ENCODE measurements at places on chromosomes 1 and 21.
A peak's percentile ranks its signal among the peaks of the same experiment; 100 is the strongest.

DNA sequence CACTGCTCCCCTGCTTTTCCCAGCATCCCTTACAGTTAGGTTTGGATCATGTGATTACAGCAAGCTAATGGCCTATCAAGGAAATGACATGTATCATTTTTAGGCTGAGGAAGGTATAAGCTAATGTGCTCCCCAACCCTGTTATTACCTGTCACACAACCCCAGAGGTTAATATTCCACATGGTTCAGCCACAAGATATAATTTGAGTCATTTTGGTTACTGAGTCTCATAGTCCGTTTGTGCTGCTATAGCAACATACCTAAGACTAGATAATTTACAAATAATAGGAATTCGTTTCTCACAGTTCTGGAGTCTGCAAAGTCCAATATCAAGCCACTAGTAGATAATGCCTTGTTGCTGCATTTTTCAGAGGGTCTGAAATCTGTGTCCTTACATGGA is 29.1 kb upstream of the SLC16A1 start:
- no peak for DNase-seq
- H3K4me3 ChIP-seq: no peak overlapping the region
- no peaks in the 10 kb centered on the region for H3K36me3 ChIP-seq
- H3K27me3 ChIP-seq: no peaks in the 10 kb centered on the region
- H3K27ac ChIP-seq: no peak overlapping the region
- H3K4me1 ChIP-seq: no peaks in the 10 kb centered on the region

- no peaks in the 10 kb centered on the region for H3K4me1 ChIP-seq
- H3K27ac ChIP-seq: no peak overlapping the region
- H3K36me3 ChIP-seq: no peaks in the 10 kb centered on the region
- H3K4me3 ChIP-seq: no peak overlapping the region
- no peaks in the 10 kb centered on the region for H3K27me3 ChIP-seq
Measured at GRCh38 chr1:196317535-196318522, 290.4 kb downstream of the KCNT2 start.

DNA sequence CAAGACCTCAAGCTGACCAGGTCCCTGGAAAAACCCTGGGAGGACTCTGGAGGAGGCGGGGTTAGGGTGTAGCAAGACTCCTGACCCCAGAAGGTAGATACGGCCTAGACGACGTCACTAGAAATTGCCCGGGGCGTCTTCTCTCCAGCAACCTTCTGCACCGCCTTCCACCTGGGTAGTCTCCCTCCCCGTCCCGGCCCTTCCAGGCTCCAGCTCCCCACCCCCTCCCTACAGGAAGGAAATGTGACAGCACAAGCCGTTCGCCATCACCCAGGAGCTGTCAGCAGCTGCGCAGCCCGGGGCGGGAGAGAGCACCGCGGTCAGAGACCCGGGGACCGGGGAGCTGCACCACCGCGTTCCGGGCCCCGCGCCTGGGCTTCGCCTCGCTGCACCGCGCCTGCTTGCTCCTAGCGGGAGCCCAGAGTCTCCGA is 20.0 kb downstream of the SERTAD4 start:
- H3K4me3 ChIP-seq: no peak overlapping the region
- no peaks in the 10 kb centered on the region for H3K4me1 ChIP-seq
- no peak overlapping the region for H3K27ac ChIP-seq
- no peak for DNase-seq

DNA sequence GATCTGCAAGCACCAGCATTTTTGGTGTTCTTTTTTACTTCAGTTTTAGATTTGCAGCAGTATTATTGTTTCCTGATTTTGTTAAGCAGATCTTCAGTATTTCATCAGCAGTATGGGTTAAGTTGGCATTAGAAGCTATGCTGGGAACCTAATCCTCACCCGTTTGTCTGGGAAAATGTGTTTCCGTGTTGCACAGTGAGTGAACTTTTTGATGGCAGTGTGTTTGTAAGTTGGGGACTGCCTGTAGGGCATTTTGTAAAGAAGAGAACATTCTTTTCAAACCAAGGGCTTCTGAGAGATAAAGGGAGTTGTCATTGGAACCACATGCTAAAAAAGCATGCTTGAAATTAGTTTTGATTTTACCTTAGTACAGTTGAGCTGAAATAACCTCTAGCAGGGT is 35.9 kb downstream of the UCK2 start:
- no peak for DNase-seq
- peaks cover 97% of the 10 kb centered on the region for H3K4me1 ChIP-seq
- H3K4me3 ChIP-seq: no peak overlapping the region
- H3K27ac ChIP-seq: peak overlapping the region; percentile 81
- peaks cover 46% of the 10 kb centered on the region for H3K36me3 ChIP-seq
- H3K27me3 ChIP-seq: no peaks in the 10 kb centered on the region

- peak overlapping the region; percentile 90 for H3K27ac ChIP-seq
- 0 out of 2 replicates have a peak, but pooled peaks cover 3% of the 10 kb centered on the region for H3K36me3 ChIP-seq
- peak; percentile 93 for DNase-seq
- peaks cover 34% of the 10 kb centered on the region for H3K4me1 ChIP-seq
- H3K4me3 ChIP-seq: peak overlapping the region; percentile 14
Measured at GRCh38 chr1:35577071-35577998, 4.2 kb downstream of the TFAP2E start.

- DNase-seq: no peak
- H3K27ac ChIP-seq: 0 out of 2 replicates have a peak overlapping the region, but pooled peaks have one; percentile 73
- H3K36me3 ChIP-seq: no peaks in the 10 kb centered on the region
- H3K27me3 ChIP-seq: no peaks in the 10 kb centered on the region
- H3K4me3 ChIP-seq: no peak overlapping the region
Measured at GRCh38 chr1:156815307-156815826, 1.3 kb downstream of the SH2D2A start.

DNA sequence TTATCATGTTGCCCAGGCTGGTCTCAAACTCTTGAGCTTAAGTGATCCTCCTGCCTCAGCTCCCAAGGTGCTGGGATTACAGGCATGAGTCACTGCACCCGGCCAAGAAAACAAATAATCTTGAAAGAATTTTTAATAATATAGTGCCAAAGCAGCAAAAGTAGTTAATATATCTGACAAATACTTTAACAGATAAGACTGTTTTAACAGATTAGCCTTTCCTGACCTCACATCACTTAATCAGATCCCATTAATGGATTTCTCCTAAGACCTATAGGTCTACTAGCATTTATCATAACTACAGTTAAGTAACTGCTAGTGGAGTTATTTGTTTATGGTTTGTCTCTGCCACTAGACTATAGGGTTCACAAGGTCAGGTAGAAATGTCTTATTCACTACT is 61.1 kb upstream of the HP1BP3 start:
- peaks cover 55% of the 10 kb centered on the region for H3K36me3 ChIP-seq
- no peak overlapping the region for H3K27ac ChIP-seq
- no peaks in the 10 kb centered on the region for H3K4me1 ChIP-seq
- no peaks in the 10 kb centered on the region for H3K27me3 ChIP-seq
- DNase-seq: no peak
- H3K4me3 ChIP-seq: no peak overlapping the region

- H3K27me3 ChIP-seq: no peaks in the 10 kb centered on the region
- H3K4me3 ChIP-seq: no peak overlapping the region
- no peak overlapping the region for H3K27ac ChIP-seq
- no peaks in the 10 kb centered on the region for H3K36me3 ChIP-seq
- DNase-seq: no peak
Measured at GRCh38 chr21:14290576-14290975, 74.6 kb downstream of the RBM11 start.

DNA sequence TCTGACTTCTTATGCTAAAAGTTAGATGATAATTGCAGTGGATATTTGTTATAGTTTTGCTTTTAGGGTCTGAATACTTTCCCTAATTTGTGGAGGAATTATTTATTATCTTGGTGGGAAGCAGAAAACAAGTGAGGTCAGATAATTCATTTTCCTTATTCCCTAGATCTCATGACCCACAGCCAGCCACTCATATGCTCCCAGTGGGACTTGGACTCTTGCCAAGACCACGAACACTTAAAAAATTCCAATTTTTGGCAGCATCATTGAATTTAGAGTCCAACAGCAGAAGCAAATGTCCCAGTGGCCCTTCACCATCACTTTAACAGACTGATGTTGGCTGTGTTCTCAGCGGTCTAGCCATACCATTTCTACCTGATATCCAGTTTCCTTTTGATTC is 204.2 kb downstream of the HMCN1 start:
- H3K4me3 ChIP-seq: no peak overlapping the region
- no peak for DNase-seq
- H3K36me3 ChIP-seq: no peaks in the 10 kb centered on the region
- no peak overlapping the region for H3K27ac ChIP-seq
- H3K27me3 ChIP-seq: no peaks in the 10 kb centered on the region

DNA sequence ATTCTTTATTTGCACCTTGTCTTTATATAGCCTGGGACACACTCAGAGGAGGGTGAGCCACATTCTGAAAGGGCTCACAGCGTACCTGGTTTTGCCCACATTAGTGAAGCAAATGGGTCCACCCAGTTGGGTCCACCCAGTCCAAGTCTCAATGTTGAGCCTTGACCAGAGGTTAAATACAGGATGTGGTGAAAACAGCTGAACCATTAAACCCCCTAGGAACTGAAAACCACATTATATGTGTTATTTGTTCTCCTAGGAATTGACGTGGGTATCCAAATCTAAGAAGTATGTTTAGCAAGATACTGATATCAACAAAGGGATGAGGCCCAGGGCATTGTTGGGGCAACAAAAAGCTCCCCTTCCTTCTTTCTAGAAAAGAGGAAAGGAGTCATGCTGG is 83.8 kb downstream of the SETD4 start:
- H3K4me3 ChIP-seq: no peak overlapping the region
- DNase-seq: no peak
- no peaks in the 10 kb centered on the region for H3K4me1 ChIP-seq
- H3K36me3 ChIP-seq: no peaks in the 10 kb centered on the region

- no peaks in the 10 kb centered on the region for H3K36me3 ChIP-seq
- H3K27ac ChIP-seq: no peak overlapping the region
- H3K4me3 ChIP-seq: no peak overlapping the region
- no peaks in the 10 kb centered on the region for H3K4me1 ChIP-seq
- H3K27me3 ChIP-seq: no peaks in the 10 kb centered on the region
Measured at GRCh38 chr1:1604374-1605033, 4.6 kb upstream of the FNDC10 start.

- no peaks in the 10 kb centered on the region for H3K27me3 ChIP-seq
- H3K36me3 ChIP-seq: no peaks in the 10 kb centered on the region
- H3K27ac ChIP-seq: no peak overlapping the region
- peaks cover 15% of the 10 kb centered on the region for H3K4me1 ChIP-seq
- no peak overlapping the region for H3K4me3 ChIP-seq
- no peak for DNase-seq
Measured at GRCh38 chr1:245197121-245197520, 42.3 kb downstream of the KIF26B start.

- no peaks in the 10 kb centered on the region for H3K36me3 ChIP-seq
- DNase-seq: no peak
- no peak overlapping the region for H3K27ac ChIP-seq
Measured at GRCh38 chr1:65773391-65774123, 19.1 kb upstream of the PDE4B start.

GRCh38 chr21:45266518-45267389 is 20.9 kb downstream of the POFUT2 start:
- peaks cover 63% of the 10 kb centered on the region for H3K36me3 ChIP-seq
- H3K4me1 ChIP-seq: peaks cover 23% of the 10 kb centered on the region
- no peaks in the 10 kb centered on the region for H3K27me3 ChIP-seq
- H3K27ac ChIP-seq: peak overlapping the region; percentile 66
- DNase-seq: peak; percentile 80
- peak overlapping the region; percentile 6 for H3K4me3 ChIP-seq

GRCh38 chr1:6116137-6116536 is 64.0 kb downstream of the CHD5 start:
- no peaks in the 10 kb centered on the region for H3K27me3 ChIP-seq
- no peaks in the 10 kb centered on the region for H3K36me3 ChIP-seq
- H3K4me3 ChIP-seq: no peak overlapping the region
- H3K27ac ChIP-seq: no peak overlapping the region
- DNase-seq: no peak

DNA sequence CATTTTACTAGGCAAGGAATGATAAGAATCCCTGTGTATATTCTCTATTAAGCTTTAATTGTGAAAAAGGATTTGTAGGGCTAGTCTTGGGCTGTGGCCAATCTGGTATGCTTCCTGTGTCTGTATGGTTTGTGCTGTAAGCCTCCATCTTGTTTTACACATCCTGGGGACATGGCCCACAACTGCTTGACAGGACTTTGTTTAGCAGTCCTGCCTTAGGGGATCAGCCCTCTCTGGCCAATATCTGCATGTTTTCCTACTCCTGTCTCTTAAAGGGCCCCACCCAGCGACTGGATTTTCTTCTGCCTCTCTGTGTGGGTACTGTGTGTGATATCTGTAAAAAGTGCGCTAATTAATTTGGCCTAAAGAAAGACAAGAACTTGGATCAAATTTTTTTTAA is 813.2 kb downstream of the PLA2G4A start:
- no peak for DNase-seq
- no peak overlapping the region for H3K4me3 ChIP-seq
- H3K27me3 ChIP-seq: no peaks in the 10 kb centered on the region

GRCh38 chr1:52590266-52590665 is 11.9 kb upstream of the GPX7 start:
- no peaks in the 10 kb centered on the region for H3K4me1 ChIP-seq
- no peaks in the 10 kb centered on the region for H3K27me3 ChIP-seq
- no peak overlapping the region for H3K4me3 ChIP-seq
- H3K36me3 ChIP-seq: no peaks in the 10 kb centered on the region
- no peak overlapping the region for H3K27ac ChIP-seq

DNA sequence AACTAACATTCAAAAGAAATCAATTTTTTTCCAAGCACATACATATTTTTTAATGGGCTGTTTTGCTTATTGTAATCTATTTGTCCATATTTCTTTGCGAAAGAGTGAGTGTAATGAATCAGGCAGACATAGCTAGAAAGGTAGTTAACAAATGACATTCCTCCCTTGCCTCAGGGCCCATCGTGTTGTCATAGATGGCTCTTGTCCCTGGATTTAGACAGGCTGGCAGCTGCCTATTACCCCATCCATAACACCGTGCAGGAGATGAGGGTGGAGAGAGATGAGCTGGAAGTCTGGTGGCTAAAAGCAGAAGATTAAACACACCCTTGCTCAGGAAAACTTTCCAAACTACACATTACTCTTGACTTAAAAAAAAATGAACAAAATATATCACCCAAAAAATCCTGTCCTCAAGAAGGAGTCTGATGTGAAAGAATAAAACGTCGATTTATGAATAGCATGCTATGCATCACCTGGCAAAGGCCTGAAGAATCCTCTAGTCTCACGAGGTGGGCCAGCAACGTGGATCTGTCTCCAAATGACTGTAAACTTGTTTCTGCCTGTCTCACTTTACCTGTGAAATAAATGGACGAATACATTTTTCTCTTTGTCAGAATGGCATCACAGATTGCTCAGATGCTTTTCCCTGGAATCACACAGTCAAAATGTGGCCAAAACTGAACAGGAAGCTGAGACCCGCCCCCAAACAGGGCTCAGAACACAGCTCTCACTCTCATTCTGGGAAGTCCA is 55.7 kb downstream of the C21orf91 start:
- no peak for DNase-seq
- H3K27me3 ChIP-seq: no peaks in the 10 kb centered on the region
- H3K36me3 ChIP-seq: no peaks in the 10 kb centered on the region

- no peaks in the 10 kb centered on the region for H3K36me3 ChIP-seq
- DNase-seq: no peak
- H3K4me1 ChIP-seq: no peaks in the 10 kb centered on the region
- no peak overlapping the region for H3K4me3 ChIP-seq
- H3K27me3 ChIP-seq: no peaks in the 10 kb centered on the region
Measured at GRCh38 chr1:99647490-99647889, 1.6 kb downstream of the PALMD start.

Data from DND-41 (cell line).